Activated T-helper 2 cell treated with anti-CD3 and anti-CD28 coated beads, Interferon-gamma antibody, Interleukin-2, Interleukin-4, amounts not matched to agents 10 μg/mL and 5 μg/mL and 100 μg/mL, durations not matched to agents 14 hours and 24 hours and 36 hours (primary cell): ENCODE measurements at places on chromosomes 16 and 17.

GRCh38 chr17:17672453-17673368 lies 8.5 kb upstream of the RAI1 start:
- H3K27me3 ChIP-seq = peaks cover 11% of the 10 kb centered on the region
- H3K4me3 ChIP-seq = no peak overlapping the region
- H3K36me3 ChIP-seq = no peaks in the 10 kb centered on the region
- no peak for DNase-seq
- peaks cover 26% of the 10 kb centered on the region for H3K4me1 ChIP-seq

- H3K4me3 ChIP-seq = no peak overlapping the region
- H3K27ac ChIP-seq = no peak overlapping the region
- H3K27me3 ChIP-seq = no peaks in the 10 kb centered on the region
- no peaks in the 10 kb centered on the region for H3K4me1 ChIP-seq
These were observed 220.0 kb downstream of the HAPSTR1 start for GRCh38 chr16:9311303-9311954.

- no peak overlapping the region for H3K4me3 ChIP-seq
- H3K36me3 ChIP-seq = peaks cover 3% of the 10 kb centered on the region
- peak; percentile 20 for DNase-seq
- no peak overlapping the region for H3K27ac ChIP-seq
These were observed 24.6 kb downstream of the GPT2 start for GRCh38 chr16:46908540-46909372.

DNA sequence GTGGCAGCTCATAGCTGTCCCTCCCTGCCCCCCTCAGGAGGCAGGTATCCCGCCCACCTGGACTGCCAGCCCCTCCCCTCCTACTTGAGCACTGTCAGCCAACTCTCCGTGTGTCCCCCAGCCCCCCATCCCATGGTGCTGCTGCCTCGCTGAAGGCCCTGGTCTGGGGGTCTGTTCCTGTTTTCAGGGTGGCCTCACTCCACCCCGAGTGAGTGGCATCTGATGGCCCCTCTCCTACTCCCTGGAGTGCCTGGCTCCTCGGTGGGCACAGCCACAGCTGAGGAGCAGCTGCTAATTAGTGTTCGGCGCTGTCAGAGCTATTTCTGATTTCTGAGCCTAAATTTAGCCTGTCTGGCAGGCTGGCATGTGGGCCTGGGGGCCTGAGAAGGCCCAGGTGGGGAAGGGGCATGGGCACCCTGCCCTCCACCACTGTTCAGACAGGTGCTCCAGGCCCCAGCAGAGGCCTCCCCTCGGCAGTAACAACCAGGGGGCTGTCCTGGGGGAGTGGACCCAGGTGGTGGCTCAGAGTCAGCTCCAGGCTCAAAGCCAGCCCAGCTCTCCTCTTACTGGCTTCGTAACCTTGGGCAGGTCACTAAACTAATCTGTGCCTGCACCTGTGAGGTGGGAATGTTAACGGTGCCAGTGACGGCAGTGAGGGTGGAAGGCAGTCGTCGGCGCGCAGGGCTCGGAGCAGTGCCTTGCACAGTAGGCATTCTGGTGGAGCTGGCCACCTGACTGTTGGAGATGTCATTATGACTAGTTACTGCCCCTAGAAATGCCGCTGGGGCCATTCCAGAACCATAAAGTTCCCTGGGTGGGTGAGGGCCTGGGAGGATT lies 6.5 kb downstream of the FMNL1 start:
- DNase-seq = no peak
- H3K36me3 ChIP-seq = peaks cover 72% of the 10 kb centered on the region
- H3K4me3 ChIP-seq = peak overlapping the region; percentile 98
- H3K4me1 ChIP-seq = peaks cover 79% of the 10 kb centered on the region
- no peaks in the 10 kb centered on the region for H3K27me3 ChIP-seq

GRCh38 chr16:81650281-81650680 lies 128.8 kb upstream of the PLCG2 start:
- peaks cover 8% of the 10 kb centered on the region for H3K4me1 ChIP-seq
- DNase-seq = no peak
- H3K27ac ChIP-seq = no peak overlapping the region
- no peaks in the 10 kb centered on the region for H3K27me3 ChIP-seq
- H3K4me3 ChIP-seq = no peak overlapping the region
- H3K36me3 ChIP-seq = peaks cover 20% of the 10 kb centered on the region

GRCh38 chr17:76540381-76541300 lies 797 bp downstream of the PRCD start:
- H3K36me3 ChIP-seq = no peaks in the 10 kb centered on the region
- H3K27me3 ChIP-seq = peaks cover 54% of the 10 kb centered on the region
- peak; percentile 24 for DNase-seq

GRCh38 chr17:77119668-77120301 lies 21.0 kb upstream of the SEC14L1 start:
- H3K4me3 ChIP-seq = no peak overlapping the region
- H3K27me3 ChIP-seq = no peaks in the 10 kb centered on the region
- no peaks in the 10 kb centered on the region for H3K36me3 ChIP-seq
- DNase-seq = no peak
- H3K4me1 ChIP-seq = peaks cover 11% of the 10 kb centered on the region

- peaks cover 57% of the 10 kb centered on the region for H3K36me3 ChIP-seq
- no peaks in the 10 kb centered on the region for H3K4me1 ChIP-seq
- H3K4me3 ChIP-seq = no peak overlapping the region
These were observed 16.8 kb upstream of the COG7 start for GRCh38 chr16:23469814-23470213.

GRCh38 chr16:10362077-10362863 lies 23.6 kb upstream of the ATF7IP2 start:
- DNase-seq = no peak
- H3K4me1 ChIP-seq = peaks cover 12% of the 10 kb centered on the region
- H3K27me3 ChIP-seq = peaks cover 5% of the 10 kb centered on the region

- no peaks in the 10 kb centered on the region for H3K36me3 ChIP-seq
- no peak overlapping the region for H3K4me3 ChIP-seq
- no peak for DNase-seq
- no peaks in the 10 kb centered on the region for H3K4me1 ChIP-seq
These were observed 77.5 kb upstream of the DOC2B start for GRCh38 chr17:258906-259305.

DNA sequence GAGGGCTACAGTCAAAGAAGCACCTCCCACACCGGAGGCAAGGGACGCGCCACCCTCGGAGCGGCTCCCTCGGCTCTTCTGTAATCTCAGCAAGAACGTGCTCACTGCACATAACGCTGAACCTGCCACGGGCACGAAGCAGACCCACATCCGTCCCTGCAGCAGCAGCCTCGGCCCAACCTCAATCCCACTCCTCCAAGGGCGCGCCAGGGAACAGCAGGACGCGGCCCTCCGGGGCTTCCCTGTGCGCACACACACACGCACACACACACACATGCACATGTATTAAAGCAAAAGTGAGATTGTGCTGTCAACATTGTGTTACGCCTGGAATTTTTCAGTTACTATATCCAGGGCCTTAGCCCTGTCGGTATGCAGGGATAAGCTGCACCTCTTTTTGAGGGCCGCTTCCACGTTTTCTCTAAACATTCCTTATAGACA lies 54.0 kb downstream of the TBC1D16 start:
- no peaks in the 10 kb centered on the region for H3K36me3 ChIP-seq
- no peak for DNase-seq
- H3K4me1 ChIP-seq = no peaks in the 10 kb centered on the region

- peaks cover 21% of the 10 kb centered on the region for H3K27me3 ChIP-seq
- no peak overlapping the region for H3K4me3 ChIP-seq
- DNase-seq = no peak
- H3K4me1 ChIP-seq = peaks cover 6% of the 10 kb centered on the region
- H3K36me3 ChIP-seq = no peaks in the 10 kb centered on the region
- no peak overlapping the region for H3K27ac ChIP-seq
These were observed 14.2 kb upstream of the ADCY7 start for GRCh38 chr16:50252082-50252611.

DNA sequence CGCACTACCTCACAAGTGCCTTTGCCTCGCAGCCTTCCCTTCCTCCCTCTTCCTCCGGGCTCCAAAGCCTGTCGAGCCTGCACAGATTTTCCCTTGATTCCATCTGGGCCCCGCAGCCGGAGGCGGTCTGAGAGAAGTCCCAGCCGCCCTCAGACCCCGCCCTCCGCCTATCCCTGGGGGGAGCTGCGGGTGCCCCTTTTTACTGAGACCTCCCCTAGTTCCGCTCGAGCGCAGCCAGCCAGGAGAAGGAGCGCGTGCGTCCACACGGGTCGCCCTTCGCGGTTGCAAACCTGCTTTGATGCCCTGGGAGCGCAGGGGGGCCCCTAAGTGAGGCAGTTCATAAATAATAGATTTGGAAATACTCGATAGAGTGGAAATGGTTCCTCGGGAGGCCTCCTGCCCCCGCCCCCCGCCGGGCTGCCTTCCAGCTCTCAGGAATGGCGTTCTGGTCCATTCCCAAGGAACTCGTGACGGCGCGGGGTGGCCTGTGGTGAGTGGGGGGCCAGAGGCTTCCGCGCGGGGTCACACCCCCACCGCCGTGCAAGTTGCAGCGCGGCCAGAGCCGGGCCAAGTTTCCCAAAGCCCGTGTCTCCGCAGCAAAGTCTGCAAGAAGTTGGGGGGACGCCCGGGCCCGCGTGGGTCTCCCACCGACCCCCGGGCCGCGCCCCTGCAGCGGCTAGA lies 610 bp downstream of the C16orf74 start:
- no peaks in the 10 kb centered on the region for H3K36me3 ChIP-seq
- peaks cover 3% of the 10 kb centered on the region for H3K4me1 ChIP-seq
- peaks cover 22% of the 10 kb centered on the region for H3K27me3 ChIP-seq
- DNase-seq = no peak

GRCh38 chr17:48373883-48374282 lies 56.1 kb downstream of the SKAP1 start:
- H3K4me1 ChIP-seq = peaks cover 27% of the 10 kb centered on the region
- H3K27me3 ChIP-seq = no peaks in the 10 kb centered on the region

GRCh38 chr16:47197536-47198179 lies 53.9 kb upstream of the NETO2 start:
- no peak for DNase-seq
- peaks cover 4% of the 10 kb centered on the region for H3K36me3 ChIP-seq
- no peak overlapping the region for H3K27ac ChIP-seq

- peaks cover 4% of the 10 kb centered on the region for H3K4me1 ChIP-seq
- no peaks in the 10 kb centered on the region for H3K27me3 ChIP-seq
- H3K36me3 ChIP-seq = peaks cover 18% of the 10 kb centered on the region
- H3K27ac ChIP-seq = no peak overlapping the region
- H3K4me3 ChIP-seq = no peak overlapping the region
These were observed 71.0 kb downstream of the CDYL2 start for GRCh38 chr16:80733407-80733806.

- H3K4me3 ChIP-seq = peak overlapping the region; percentile 30
- no peak for DNase-seq
- no peaks in the 10 kb centered on the region for H3K27me3 ChIP-seq
- peaks cover 4% of the 10 kb centered on the region for H3K4me1 ChIP-seq
These were observed 2.6 kb downstream of the LGALS3BP start for GRCh38 chr17:78976907-78977680.

GRCh38 chr16:28543072-28543471 lies 4.3 kb upstream of the NUPR1 start:
- no peak overlapping the region for H3K27ac ChIP-seq
- peaks cover 1% of the 10 kb centered on the region for H3K27me3 ChIP-seq
- no peak for DNase-seq
- H3K36me3 ChIP-seq = no peaks in the 10 kb centered on the region
- peaks cover 4% of the 10 kb centered on the region for H3K4me1 ChIP-seq

DNA sequence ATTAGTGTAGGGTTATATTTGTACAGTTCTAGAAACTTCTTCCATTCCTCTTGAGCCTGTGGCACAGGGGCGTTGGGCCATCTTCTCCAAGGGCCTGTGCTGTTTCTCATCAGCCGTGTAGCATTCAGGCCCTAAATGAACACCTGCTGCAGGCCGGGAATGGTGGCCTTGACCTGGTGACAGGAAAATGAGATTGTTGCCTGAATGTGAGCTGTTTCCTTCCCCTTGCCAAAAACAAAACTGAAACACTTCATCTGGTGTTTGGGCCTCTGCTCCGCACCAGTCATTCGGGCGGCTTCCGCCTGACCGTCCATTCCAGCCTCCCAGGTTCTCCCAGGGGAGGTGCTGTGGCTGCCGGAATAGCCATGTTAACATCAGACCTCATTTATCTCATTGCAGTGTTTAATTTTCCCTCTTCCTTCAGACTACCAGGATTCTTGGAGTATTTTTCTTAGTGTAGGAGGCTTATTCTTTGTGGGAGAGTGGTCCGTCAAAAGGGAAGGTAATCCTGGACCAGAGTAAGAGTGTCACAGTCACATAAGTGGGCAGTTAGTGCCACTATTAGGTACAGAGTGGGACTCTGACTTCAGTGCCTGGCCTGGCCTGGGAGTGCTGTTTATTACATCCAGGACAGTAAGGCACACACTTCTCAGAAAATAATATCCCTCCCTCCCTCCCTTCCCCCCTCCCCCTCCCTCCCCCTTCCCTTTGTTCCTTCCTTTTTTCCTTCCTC lies 61.9 kb downstream of the WWP2 start:
- H3K36me3 ChIP-seq = peaks cover 15% of the 10 kb centered on the region
- H3K4me1 ChIP-seq = peaks cover 4% of the 10 kb centered on the region
- H3K27me3 ChIP-seq = no peaks in the 10 kb centered on the region
- H3K4me3 ChIP-seq = no peak overlapping the region

DNA sequence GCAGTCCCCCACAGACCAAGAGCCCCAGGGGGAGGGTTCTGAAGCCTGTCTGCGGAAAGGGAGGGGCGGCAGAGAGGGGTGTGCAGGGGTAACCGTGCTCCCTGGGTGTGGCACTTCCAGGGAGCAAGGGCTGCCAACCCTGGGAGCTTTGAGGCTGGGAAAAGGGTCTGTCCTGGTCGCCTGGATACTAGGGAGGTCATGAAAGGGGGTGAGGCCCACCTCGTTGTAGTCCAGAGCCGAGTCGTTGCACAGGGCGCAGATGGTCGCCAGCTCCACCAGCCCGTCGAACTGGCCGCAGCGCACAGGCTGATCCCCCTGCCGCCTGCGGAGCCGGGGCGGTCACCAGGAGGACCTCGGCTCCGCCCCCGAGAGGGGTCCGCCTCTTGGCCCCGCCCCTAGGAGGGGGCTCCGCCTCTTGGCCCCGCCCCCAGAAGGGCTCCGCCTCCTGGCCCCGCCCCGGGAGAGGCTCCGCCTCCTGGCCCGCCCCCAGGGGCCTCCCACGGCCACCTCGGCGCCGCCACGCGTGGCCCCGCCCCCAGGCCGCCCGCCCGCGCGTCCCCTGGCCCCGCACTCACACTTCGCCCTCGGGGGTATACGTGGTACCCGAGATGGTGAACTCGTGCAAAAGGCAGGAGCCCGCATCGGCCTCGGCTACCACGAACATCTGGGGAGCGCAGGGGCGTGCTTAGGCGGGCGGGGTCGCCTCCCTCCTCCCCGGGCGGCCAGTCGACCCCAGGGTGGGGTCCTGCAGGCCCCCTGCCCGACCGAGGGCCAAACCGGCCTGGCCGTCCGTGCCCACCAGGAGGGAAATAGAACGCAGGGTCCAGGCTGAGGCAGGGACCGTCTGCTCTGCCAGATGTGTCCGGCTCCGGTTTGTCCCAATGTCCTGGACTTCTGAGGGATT lies 19.5 kb downstream of the ATP2A3 start:
- peaks cover 66% of the 10 kb centered on the region for H3K36me3 ChIP-seq
- no peak overlapping the region for H3K4me3 ChIP-seq
- H3K4me1 ChIP-seq = no peaks in the 10 kb centered on the region
- DNase-seq = no peak

DNA sequence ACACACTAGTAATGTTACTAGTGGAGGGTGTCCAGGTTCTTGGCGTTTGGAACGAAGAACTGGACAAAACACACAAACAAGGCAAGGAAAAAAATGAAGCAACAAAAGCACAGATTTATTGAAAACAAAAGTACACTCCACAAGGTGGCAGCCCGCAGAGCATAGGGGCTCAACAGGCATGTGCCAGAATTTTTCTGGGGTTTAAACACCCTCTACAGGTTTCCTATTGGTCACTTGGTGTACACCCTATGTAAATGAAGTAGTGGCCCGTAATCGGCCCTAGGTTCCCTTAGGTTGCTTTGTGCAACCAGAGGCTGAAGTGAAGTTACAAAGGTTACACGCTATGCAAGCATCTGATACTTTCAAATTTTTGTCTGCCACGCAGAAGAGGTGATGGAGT lies 8.1 kb downstream of the OR2C1 start:
- no peak overlapping the region for H3K4me3 ChIP-seq
- peaks cover 15% of the 10 kb centered on the region for H3K36me3 ChIP-seq
- H3K27ac ChIP-seq = no peak overlapping the region
- DNase-seq = no peak
- H3K27me3 ChIP-seq = no peaks in the 10 kb centered on the region
